ENCODE measurements at places on chromosomes 7 and 10.

DNA sequence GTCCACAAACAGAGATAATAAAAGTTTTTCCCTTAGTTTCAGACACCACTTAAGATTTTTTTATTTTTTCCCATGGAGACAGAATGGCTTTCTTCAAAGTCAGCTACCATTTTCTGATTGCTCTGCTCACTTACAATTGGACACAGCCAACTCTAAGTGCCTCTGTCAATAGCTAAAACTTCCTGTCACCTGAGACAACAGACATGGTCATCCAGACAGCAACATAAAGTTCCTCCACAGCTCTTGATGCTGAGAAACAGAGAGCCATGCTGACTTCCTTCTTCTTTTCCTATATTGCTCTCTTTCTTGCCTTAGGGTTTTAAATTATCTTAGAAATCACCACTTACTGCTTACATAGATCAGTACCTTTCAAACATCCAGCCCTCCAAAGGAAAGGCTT lies 12.0 kb downstream of the ZNF800 start:
- no peak for DNase-seq

- DNase-seq = no peak
Observed at GRCh38 chr10:73494877-73495225, 973 bp downstream of the PPP3CB start.

DNA sequence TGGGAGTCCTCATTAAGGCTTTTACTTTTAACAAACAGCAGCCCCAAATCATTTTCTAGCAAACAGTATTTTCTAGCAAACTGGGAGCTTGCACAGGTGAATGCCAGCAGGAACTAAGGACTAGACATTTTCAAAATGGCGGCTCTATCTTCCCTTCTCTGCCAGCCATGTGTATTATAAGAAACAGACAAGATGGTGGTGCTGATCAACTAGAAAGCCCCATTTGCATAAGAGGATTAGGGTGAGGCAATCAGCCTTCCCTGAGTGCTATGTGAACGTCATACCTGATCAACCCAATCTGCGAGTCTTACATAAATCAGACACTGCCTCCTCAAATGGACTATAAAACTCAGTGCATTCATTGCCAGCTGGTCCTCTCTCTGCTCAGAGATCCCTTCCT lies 479.6 kb downstream of the IPMK start:
- no peak for DNase-seq

GRCh38 chr7:18338910-18339523 lies 156.5 kb upstream of the HDAC9 start:
- DNase-seq = no peak

DNA sequence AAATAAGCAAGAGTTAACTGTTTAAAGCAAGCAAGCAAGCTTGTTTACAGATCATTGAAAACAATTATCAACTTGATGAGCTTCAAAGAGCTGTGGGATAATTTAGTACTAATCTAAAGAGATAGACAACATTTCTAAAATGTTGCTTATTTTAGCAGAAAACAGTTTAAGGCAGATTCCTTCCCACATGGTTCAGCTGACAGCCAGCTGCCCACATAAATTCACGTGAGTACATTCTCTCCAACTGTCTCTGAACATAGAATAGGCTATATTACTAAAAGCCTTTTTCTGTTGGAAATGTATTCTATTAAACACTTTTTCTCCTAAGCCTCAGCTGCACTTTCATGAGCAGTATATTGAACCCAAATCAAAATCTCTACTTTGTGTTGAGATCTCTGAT lies 174.1 kb downstream of the LRRN3 start:
- DNase-seq = no peak

DNA sequence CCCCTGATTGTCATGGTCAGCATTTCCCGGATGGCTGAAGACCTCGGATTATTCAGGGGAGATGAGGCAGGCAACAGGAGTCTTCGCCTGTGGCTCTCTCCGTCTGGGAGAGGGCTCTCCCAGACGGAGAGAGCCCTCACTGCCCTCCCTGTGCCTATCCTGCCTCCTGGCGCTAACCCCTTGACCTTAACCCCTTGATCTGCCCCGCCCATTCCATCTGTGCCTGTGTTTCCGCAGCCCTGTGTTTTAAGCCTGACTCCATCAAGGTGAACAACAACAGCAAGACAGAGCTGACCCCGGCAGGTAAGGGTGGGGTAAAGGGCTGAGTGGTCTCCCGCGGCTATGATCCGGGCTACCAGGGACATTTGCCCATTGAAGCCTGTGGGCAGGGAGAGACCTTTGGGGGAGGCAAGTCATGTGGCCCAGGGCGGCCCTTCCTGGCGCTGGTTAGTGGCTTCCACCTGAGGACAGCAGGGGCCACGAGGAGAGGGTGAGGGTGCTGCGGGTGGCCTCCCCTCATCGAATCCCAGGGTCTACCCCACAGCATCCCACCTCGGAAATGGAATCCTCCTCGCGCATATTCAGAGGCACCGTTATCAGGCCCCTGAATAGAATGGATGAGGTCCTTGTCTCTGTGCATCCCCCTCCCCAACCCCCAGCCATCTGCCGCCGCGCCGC lies 4.2 kb upstream of the MUC12 start:
- no peak for DNase-seq

- DNase-seq = no peak
Observed at GRCh38 chr7:4065190-4065589, 616.9 kb upstream of the FOXK1 start.

GRCh38 chr7:10677211-10677610 lies 296.5 kb upstream of the PHF14 start:
- no peak for DNase-seq

Data from activated naive CD4-positive, alpha-beta T cell (primary cell).